Activated CD8-positive, alpha-beta memory T cell treated with anti-CD3 and anti-CD28 coated beads, Interleukin-2, amount 50 U/mL, for 4 hours (primary cell): ENCODE measurements at places on chromosomes 12 and 14.

GRCh38 chr12:27970401-27971120 is 2.0 kb downstream of the PTHLH start:
- no peak for DNase-seq

GRCh38 chr14:89468566-89468965 is 51.5 kb upstream of the FOXN3 start:
- no peak for DNase-seq

DNA sequence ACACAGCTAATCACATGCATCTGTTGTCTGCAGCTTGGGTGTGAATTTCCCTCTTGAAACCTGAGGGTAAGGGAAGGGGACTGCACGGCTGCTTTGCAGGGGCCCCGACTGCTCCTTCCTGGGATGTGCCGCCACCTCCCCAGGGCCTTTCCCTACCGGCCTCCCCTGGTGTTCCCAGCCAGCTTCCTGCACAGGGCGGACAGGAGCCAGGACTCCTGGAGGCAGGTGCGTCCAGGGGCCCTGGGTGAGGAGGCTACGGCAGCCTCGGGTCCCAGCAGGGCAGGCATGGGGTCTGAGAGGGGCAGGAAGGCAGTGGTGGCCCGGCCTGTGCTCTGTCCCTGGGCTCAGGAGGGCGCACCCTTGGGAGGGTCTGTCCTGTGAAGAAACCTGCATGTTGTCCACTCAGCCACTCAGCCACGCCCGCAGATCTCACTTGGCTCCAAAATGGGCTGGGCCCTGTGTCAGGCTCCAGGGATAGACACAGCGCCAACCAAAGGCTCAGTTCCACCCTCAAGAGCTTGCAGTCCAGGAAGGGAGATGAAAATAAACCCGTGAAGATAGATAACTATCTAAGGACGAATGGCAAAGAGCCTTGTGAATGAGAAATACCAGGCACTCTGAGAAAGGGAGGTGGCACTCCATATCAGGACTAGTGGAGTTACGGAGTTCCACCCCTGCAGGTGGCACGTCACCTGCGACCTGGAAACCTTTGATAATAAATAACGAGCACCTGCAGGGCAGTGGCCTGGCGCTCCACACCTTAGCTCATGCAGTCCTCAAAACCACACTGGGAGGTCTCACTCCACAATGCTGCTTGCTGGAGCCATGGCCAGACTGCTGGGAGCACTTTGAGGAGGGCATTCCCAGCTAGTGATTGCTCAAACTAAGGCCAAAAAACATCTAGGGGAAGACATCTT is 427.4 kb downstream of the AACS start:
- no peak for DNase-seq

- DNase-seq = no peak
Observed at GRCh38 chr12:57793920-57794319, 11.3 kb downstream of the TSFM start.

DNA sequence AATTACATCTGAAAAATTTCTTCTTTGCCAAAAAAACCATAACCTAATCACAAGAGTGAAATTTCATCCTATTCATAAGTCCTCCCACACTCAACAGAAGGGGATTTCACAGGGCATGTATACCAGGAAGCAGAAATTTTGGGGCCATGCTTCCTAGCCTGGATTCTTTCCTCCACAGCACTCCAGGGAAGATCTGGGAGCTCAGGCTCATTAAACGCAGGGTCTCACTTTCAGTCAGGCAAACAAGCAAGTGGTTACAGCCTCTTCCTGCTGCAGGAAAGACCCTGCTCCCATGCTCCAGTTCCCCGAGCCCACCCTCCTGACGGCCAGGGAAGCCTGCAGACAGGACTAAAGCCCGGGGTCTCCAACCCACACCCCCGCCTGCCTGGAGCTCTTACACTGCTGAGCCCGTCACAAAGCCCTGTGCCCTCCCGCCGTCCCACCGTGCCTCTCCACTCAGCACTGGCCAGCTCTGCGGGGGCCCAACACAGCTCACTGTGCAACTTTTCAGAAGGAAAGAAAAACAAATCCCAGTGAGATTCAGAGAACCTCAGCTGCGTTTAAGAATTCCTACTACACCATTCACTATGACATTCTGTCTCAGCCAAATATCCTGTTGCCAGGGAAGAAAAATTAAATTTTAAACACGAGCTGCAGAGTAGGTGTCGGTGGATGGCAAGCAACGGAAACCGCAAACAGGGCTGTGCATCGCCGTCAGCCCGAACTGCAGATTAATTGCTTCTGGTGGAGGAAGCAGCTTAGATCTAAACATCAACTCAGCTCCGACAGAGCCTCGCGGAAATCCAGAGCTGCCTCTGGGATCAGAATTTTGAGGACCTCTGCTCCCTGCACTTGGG is 106.7 kb upstream of the SFSWAP start:
- peak; percentile 34 for DNase-seq

- no peak for DNase-seq
Observed at GRCh38 chr12:53068811-53069585, 10.2 kb downstream of the SPRYD3 start.

GRCh38 chr12:57519796-57520052 is 590 bp downstream of the DDIT3 start:
- peak; percentile 35 for DNase-seq

- no peak for DNase-seq
Observed at GRCh38 chr12:12087693-12088034, 16.9 kb downstream of the BCL2L14 start.

- no peak for DNase-seq
Observed at GRCh38 chr12:31715283-31715825, 13.5 kb downstream of the AMN1 start.

GRCh38 chr12:125166041-125166440 is 100.8 kb downstream of the AACS start:
- no peak for DNase-seq

GRCh38 chr12:83010169-83010804 is 323.6 kb downstream of the TMTC2 start:
- DNase-seq = no peak

DNA sequence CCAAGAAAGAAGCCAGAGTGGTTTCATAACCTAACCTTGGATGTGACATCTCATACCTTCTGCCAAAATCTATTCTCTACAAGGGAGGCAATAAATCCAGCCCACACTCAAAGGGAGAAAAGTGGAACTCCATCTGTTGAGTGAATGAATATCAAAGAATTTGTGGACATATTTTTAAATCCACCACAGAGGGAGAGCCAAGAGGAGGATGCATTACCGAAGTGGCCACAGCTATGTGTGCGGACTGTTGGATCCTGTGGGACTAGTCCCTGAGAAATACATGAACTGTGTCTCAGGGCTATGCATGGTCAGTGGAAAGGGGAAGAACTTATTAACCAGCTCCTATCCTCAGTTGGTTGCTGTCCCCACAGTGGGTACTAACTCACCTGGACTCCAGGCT is 273.9 kb downstream of the NUAK1 start:
- DNase-seq = no peak

DNA sequence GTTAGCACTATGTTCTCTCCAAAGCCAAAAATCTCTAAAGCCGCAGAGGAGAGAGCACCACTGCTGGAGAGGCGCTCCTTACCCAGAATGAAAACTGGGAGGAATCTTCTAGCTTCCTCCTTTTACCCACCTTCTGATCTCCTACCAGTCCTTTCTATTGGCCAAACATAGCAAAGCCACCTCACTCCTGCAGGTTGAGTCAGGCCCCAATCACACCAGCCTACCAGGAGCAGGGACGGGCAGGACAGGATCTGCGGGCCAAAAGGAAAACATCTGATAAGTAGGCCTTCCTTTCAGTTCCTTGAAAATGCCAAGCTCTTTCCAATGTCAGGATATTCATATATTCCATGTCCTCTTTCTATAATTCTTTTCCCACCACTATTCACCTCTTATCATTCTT is 197.7 kb upstream of the CNOT2 start:
- DNase-seq = no peak
